Heart left ventricle (tissue), 16 donors: ENCODE measurements at places on chromosomes 12 and 14. TPM values are rescaled to one million over a fixed set of nuclear protein-coding genes. Genes with fewer than 3 reads are reported as not detected.
A peak's percentile ranks its signal among the peaks of the same experiment; 100 is the strongest.

- H3K4me3 ChIP-seq, result no peak overlapping the region
- no peaks in the 10 kb centered on the region for H3K27me3 ChIP-seq
- DNase-seq, result no peak
- no peaks in the 10 kb centered on the region for H3K36me3 ChIP-seq
- no peak overlapping the region for H3K27ac ChIP-seq
Observed at GRCh38 chr12:77131977-77132490, 66.7 kb upstream of the E2F7 start.

ASB2 gene
- 109 TPM for total RNA-seq

LRFN5 gene
- total RNA-seq, result 0.91 TPM

ESR2 gene
- 0.30 TPM for total RNA-seq

ERBB3 gene
- total RNA-seq, result 1.1 TPM

GRCh38 chr12:93468008-93468371 is 676 bp downstream of the MRPL42 start:
- no peaks in the 10 kb centered on the region for H3K36me3 ChIP-seq
- peak overlapping the region; percentile 58 for H3K4me3 ChIP-seq
- peaks cover 11% of the 10 kb centered on the region for H3K4me1 ChIP-seq
- DNase-seq, result no peak
- no peaks in the 10 kb centered on the region for H3K27me3 ChIP-seq

DNA sequence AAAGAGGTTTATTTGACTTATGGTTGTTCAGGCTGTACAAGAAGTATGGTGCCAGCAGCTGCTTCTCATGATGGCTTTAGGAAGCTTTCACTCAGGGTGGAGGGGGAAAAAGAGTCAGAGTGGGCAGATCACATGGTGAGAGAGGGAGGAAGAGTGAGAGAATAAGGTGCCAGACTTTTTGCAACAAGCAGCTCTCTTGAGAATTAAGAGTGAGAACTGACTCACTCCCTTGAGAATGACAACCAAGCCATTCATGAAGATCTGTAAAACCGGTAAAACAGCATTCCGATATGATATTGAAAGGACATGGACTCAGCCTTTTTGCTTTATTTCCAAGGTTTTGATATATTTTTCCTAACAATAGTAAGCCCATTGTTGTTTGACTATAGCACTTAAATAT is 501.2 kb downstream of the GALC start:
- H3K27ac ChIP-seq, result no peak overlapping the region
- no peak overlapping the region for H3K4me3 ChIP-seq
- DNase-seq, result no peak
- no peaks in the 10 kb centered on the region for H3K4me1 ChIP-seq
- no peaks in the 10 kb centered on the region for H3K27me3 ChIP-seq
- H3K36me3 ChIP-seq, result no peaks in the 10 kb centered on the region

GRCh38 chr12:29543036-29543435 is 45.5 kb upstream of the OVCH1 start:
- H3K4me3 ChIP-seq, result no peak overlapping the region
- no peaks in the 10 kb centered on the region for H3K27me3 ChIP-seq
- no peak for DNase-seq
- H3K36me3 ChIP-seq, result no peaks in the 10 kb centered on the region
- no peak overlapping the region for H3K27ac ChIP-seq
- H3K4me1 ChIP-seq, result peaks cover 23% of the 10 kb centered on the region
